ENCODE measurements at places on chromosomes 1 and 21.

GRCh38 chr1:228818928-228819630 is 83.8 kb downstream of the RHOU start:
- no peak for DNase-seq

DNA sequence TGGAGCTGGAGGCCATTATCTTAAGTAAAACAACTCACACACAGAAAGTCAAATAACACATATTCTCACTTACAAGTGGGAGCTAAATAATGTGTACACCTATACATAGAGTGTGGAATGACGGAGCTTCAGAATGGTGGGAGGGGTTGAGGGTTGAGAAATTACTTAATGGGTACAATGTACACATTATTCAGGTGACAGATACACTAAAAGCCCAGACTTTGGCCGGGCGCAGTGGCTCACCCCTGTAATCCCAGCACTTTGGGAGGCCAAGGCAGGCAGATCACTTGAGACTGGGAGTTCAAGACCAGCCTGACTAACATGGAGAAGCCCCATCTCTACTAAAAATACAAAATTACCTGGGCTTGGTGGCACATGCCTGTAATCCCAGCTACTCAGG is 24.9 kb upstream of the LRIG2 start:
- DNase-seq: no peak

DNA sequence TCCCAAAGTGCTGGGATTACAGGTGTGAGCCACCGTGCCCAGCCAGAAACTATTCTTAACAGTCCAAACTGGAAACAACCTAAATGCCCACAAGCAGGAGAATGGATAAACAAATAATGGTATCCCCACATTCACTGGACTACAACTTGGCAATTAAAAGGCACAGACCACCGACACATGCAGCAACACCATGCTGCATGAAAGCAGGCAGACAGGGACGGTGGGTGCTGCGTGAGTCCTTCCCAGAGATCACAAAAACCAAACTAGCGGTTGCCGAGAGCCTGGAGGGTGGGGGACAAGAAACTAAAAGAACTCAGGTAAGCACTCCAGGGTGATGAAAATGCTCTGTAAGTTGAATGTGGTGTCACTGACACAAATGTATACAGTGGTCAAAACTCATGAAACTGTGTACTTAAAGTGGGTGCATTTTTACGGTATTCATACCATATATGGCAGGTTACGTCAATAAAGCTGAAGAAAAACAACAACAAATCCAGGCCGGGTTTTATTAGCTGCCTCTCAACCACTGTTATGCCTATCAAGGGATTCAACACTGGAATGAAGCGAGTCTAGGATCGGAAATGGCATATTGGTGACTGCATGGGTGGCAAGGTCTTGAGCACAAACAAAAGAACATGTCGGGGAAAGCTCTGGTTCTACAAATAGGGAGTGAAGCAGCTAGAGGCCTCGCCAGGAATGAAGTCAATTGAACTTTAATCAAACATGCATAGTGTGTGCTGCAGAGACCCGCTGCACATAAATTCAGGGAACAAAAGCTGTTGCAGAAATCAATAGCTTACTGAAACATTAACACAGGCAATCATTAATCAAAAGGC is 52.4 kb downstream of the SLC45A1 start:
- no peak for DNase-seq

DNA sequence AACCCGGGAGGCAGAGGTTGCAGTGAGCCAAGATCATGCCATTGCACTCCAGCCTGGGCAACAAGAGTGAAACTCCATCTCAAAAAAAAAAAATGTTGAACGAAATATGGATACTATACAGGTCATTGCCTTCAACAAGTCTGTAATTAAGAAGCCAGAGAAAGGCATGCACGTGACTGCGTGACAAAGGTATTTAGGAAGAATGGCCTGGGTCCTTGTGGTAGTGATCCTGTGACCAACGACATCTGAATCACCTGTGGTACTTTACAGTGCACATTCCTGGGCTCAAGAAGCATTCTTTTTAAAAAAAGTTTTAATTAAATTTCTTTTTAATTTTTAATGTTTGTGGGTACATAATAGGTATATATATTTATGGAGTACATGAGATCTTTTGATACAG is 115.0 kb downstream of the GREM2 start:
- DNase-seq: peak; percentile 53

- DNase-seq: no peak
Measured at GRCh38 chr1:29159773-29160172, 21.9 kb downstream of the SRSF4 start.

DNA sequence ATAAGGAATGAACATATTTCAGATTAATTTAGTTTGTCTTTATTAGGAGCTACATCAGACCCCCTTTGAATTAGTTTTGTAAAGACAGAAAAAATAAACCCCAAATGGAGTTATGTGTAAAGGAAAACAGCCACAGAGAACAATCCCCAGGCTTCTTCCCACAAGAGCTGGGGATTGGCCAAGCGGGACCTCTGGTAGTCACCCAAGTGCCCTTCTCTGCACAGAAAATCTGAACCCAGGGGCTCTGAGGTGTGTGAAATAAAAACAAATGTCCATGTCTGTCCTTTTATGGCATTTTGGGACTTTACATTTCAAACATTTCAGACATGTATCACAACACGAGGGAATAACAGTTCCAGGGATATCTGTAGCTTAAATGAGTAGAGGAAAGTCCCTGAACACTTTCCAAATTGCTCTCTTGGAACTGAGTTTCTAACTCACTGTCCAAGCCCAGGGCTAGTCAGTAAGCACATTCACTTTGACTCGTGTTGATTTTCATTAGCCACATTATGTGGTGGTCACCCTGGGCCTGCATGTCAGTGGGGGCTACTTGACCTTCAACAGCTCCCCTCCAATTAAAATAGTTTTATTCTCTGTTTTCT is 22.5 kb downstream of the DPT start:
- DNase-seq: no peak

DNA sequence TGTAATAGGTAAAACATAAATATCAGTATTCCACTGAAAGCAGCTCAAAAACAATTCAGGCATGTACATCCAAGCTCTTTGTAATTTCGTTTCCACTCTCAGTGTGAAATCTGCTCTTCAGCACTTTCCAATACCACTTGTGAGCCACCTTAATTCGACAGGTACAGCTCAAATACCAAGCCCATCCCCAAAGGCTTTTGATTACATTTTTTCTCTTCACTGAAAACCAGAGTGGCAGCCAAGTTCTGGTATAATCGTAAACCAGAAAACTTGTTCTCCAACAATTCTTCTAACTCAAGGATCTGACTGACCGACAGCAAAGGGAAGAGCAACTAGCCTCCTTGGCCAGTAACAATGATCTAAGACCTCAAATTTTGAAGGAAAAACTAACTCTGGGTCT is 36.8 kb downstream of the FBXO42 start:
- no peak for DNase-seq

GRCh38 chr1:164516591-164516990 is 42.4 kb upstream of the PBX1 start:
- no peak for DNase-seq

DNA sequence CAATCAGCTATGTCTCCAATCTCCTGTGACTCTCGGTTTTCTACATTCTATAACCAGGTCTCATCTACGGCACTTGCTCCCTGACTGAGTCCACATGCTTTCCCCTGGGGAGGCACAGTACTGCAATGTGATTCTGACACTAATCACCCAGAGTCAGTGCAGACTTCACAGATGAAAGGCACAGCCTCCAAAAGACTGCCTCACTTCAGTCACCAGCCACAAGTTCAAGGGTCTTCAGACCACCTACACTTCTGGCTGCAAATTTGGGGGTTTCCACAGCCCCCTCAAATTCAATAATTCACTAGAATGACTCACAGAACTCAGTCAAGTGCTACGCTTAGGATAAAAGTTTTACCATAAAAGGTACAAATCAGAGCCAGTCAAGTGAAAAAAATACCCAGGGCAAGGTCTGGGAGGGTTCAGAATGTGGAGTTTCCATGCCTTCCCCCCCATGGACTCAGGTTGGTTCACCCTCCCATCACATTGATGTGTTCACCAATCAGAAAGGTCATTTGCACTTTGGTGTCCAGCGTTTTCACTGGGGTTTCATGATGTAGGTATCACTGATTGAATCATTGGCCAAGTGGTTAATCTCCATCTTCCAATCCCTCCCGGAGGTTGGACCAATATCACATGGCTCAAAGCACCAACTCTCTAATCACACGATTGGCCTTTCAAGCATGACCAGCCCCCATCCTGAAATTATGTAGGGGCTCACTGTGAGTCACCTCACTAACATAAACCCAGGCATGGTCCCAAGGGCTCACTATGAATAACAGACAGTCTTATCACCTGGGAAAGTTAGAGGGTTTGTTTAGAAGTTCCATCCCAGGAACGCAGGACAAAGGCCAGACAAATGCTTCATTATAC is 182.9 kb upstream of the CAMK1G start:
- peak; percentile 99 for DNase-seq

GRCh38 chr1:6508816-6509189 is 17.3 kb upstream of the PLEKHG5 start:
- DNase-seq: no peak

GRCh38 chr21:39576518-39577128 is 36.1 kb upstream of the B3GALT5 start:
- no peak for DNase-seq

DNA sequence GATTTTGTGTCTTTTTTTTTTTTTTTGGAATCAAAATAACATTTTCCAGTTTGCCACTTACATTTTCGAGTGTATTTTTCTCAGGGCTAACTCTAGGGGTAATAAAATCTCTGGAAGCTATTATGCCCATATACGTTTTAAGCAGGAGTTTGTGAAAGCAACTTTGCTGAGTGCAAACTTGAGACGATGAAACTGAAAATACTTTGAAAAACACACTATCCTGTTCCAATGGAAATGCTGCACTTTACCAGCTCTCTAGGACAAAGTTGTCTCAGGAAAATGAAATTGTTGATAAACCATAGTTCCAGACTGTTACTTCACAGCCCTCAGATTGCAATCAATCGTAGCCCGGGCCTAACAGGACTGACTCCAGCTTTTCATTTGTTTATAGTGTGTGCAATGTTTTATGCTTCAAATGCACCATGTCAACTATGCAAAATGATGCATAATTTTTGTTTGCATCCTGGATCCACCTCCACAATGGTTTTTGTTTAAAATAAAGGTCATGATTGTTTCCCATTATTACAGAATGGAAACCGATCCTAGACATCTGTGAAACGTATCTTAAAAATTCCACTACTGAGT is 220.6 kb upstream of the PKN2 start:
- no peak for DNase-seq

- DNase-seq: peak; percentile 24
Measured at GRCh38 chr1:41812051-41812450, 106.7 kb downstream of the HIVEP3 start.

- no peak for DNase-seq
Measured at GRCh38 chr21:28872218-28872617, 120.5 kb downstream of the LTN1 start.

- peak; percentile 57 for DNase-seq
Measured at GRCh38 chr1:150061632-150062101, 5.9 kb upstream of the VPS45 start.

GRCh38 chr1:234412830-234413229 is 39.6 kb downstream of the COA6 start:
- DNase-seq: no peak

DNA sequence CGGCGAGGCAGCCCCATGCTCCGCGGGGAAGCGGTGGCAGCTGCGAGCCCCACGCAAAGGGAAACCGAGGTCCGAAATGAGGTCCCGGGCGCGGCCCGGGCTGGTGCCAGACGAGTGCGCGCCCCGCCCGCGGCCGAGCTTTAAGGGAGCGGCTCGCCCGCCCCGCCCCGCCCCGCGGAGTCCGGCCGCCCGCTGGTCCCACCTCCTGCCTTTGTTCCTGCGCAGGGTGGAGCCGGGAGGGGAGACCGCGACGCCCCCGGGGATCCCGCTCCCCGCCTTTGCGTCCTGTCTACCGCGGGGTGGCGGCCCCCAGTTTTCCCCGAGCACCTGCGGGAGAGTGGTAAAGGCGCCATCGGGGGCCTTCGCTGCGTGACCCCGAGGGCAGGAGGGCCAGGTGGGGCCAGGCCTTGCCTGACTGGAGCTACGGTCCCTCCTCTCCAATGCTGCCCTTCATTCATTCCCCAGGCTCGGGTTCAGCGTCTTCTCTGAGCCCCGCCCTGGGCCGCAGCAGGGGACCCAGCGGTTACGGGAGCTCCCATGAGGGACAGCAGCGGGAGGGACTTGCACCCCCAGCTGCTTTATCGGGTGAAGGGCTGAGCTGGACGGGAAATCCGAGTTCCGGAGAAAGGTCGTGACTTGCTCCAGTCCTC is at the start of gene HES2:
HES2 (minus strand) TSS at position 116 of the 650 bp plus-strand sequence; CDS start at position 17, 99 bp downstream.
- DNase-seq: no peak

GRCh38 chr21:38976900-38977299 is 171.2 kb downstream of the ETS2 start:
- no peak for DNase-seq

DNA sequence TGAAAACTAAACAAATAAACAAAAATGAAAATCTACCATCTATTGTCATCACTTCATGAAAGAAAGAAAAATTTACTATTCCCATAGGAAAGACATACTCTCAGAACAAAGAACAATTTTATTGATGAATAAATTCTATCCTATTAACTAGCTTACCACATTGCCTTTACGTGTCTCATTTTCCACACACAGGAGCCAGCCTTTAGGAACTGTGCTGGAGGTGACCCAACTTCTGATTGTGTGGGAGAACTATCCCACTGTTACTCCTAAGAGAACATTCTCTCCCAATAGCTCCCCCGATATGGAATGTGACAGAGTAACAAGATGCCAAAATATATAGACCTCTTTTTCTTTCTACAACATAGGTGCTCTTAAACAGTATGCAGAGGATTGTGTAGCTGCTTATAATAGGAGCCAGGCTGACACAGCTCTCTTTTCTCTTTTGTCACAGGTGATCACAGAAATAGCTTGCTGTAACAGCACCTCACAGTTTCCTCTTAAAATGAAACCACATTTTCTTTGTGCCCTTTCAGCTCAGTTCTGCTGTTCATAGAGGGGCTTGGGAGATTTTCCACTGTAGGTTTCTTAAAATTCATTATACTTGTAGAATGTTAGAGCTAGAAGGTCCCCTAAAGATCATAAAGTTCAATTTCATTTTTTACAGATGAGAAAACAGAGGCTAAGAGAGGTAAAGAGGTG is 35.5 kb downstream of the C21orf91 start:
- no peak for DNase-seq

DNA sequence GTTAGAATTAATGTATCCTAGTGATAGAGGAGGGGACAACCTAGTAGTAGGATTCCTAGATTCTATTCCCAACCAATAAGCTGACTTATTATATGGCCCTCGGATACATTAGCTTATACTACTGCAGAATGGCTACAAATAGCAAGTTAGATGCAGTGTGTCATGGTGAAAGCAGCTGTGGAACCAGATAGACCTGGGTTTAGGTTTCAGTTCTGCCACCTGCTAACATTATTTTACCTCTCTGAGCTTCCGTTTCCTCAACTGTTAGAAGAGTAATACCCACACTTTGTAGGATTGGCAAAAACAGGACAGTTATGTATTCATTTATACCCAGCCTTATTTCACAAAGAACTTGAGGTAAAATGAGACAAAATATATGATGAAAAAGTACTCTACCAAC is 21.6 kb upstream of the MAGOH start:
- no peak for DNase-seq

DNA sequence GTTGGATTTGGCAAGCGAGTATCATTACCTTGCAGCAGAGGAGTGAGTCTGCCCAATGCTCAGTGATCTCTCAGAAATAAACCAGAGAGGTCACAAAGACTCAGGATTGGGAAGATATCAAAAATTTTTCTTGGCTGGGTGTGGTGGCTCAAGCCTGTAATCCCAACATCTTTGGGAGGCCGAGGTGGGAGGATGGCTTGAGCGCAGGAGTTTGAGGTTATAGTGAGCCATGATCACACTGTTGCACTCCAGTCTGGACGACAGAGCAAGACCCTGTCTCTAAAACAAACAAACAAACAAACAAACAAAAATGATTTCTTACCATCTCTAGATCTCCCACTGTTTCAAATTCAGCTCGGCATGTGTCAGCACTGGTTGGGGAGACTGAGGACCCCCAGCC is 13.3 kb upstream of the BECN2 start:
- no peak for DNase-seq

Data from RCC 7860 (cell line).